ENCODE measurements at places on chromosomes 4 and X.

DNA sequence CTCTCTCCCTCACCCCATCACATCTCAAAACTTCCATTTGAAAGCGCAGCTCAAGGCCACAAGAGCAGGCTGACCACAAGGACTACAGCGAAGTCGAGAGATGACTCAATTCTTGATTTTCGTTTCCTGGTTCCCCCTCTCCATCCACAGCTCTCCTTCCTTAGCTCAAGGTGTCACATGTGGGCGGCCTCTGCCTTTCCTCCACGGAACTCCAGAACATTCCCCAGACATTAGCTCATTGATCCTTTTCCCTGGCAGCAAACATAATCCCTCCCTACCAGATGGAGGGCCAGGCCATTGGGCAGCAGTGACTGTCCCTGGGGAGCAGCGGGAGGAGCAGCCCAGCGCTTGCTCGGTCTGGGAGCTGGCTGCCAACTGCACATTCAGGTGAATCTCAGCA is 56.3 kb downstream of the CCDC149 start:
- no peak for DNase-seq

DNA sequence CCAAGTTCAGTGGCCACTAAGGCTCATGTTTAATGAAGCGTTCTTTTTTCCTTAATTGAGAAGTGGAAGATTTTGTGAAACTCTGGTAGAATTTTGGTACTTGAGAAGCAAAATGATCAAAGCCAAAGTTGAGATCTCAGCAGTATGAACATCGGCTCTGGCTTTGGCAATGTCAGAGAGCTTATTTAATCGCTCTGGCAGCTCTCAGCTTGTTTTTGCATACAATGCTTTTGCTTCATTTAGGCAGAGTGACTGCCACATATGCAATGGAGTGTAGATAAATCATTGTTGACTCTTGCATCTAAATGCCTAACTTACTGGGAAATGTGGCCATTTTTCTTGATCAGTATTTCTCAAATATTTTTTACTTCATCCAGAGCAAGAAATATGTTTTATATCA is 135.7 kb downstream of the AASDH start:
- no peak for DNase-seq

- DNase-seq = peak; percentile 19
These were observed at the start of gene FAT4 for GRCh38 chr4:125314676-125315575. FAT4 (plus strand) TSS chr4:125314955; CDS start chr4:125316412, 1,457 bp downstream.

DNA sequence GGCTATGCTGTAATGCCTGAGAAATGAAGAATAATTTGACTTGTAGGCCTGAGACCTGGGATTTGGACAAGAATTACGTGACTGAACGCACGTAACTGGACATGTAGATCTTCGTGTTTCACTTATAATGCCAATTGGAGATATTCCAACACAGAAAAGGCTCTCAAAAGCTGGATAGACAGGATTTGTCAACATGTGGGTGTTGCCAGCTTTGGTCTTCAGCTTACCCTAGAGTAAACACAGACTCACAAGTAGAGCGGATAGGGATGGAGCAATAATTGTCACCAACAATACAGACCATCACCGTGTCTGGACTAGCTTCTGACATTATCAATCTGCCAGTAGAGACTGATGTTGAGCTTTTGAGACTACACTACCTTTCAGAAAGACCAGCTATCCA is 1511.0 kb upstream of the ADGRL3 start:
- DNase-seq = no peak

GRCh38 chr4:145635630-145636029 is 16.4 kb downstream of the MMAA start:
- no peak for DNase-seq

DNA sequence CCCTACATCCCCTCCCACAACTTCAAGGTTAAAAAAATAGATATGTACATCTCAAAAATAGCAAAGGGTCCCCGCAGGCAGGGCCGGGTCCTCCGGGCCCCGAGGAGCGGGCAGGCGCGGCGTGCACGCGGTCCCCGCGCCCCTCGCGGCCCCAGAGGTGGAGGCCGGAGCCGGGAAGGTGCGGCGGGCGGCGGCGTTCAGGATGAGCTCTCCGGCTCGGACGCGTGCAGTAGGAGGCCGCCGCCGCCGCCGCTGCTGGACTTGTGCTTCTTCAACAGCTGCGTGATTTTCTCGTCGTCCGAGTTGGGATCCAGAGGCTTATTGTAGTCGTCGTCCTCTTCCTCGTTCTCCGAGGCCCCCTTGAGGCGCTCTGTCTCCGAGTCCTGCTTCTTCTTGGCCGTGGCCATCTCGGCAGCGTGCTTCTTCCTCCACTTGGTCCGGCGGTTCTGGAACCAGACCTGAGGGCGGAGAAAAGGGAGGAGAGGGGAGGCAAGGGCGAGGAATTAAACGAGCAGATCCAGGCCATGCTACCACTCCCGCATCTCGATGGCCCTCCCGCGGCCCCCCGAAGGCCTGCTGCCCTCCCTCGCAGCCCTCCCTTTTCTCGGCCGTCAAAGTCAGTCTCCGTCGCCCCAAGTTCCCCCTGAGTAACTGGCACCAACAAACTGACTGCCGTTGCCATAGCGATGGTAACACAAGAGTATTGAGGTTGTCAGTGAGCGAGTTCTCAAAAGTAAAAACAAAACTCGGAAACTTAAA is 5.8 kb downstream of the NKX6-1 start:
- DNase-seq = no peak

- DNase-seq = no peak
These were observed 18.0 kb downstream of the SHISA3 start for GRCh38 chr4:42415281-42415680.

- no peak for DNase-seq
These were observed 1101.0 kb upstream of the PCDH7 start for GRCh38 chr4:29619168-29619567.

- DNase-seq = no peak
These were observed 192.2 kb upstream of the CPEB2 start for GRCh38 chr4:14810121-14810520.

DNA sequence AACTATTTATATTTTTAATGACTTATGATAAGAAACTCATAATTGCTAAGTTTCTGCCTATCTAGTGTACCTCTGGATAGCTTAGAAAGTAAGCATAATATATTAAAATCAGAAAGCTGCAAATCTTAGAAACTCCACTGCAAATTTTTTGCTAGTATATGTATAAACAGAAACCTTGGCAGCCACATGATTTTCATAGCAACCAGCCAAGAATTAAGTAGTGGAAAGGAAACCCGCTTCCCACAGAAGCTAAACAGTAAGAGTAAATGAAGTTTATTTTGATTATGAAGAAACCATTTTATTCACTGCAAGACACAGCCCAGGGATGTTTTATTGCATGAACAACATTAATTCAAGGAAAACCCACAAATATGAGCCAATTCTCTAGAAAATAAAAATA is 872.5 kb upstream of the ADGRL3 start:
- DNase-seq = no peak

DNA sequence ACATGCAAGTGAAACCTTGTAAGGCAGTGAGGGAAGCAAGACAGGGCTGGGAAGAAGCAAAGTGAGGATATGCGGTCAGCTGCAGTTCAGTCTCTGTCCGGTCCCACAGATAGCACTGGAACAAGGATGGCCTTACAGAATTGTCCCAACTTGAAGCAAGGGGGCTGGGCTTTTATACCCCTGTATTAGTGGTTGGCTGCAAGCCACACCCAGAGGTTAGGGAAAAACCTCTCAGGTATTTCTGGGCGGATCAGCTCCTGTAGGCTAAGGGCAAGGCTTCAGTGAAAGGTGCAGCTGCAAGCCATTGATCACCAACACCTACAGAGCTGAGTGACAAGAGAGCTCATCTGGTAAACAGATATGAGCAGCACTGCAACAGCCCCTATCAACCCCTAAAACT is 89.0 kb downstream of the KDR start:
- no peak for DNase-seq

Measured in central memory CD4-positive, alpha-beta T cell (primary cell).